ENCODE measurements at places on chromosomes 2 and 18. TPM values are rescaled to one million over a fixed set of nuclear protein-coding genes. Genes with fewer than 3 reads are reported as not detected.

GRCh38 chr2:218897394-218898108 is 16.9 kb downstream of the WNT10A start:
- H3K36me3 ChIP-seq = no peaks in the 10 kb centered on the region
- peak overlapping the region; percentile 80 for H3K4me3 ChIP-seq
- peaks cover 27% of the 10 kb centered on the region for H3K27me3 ChIP-seq
- peak overlapping the region; percentile 99 for H3K27ac ChIP-seq

DNA sequence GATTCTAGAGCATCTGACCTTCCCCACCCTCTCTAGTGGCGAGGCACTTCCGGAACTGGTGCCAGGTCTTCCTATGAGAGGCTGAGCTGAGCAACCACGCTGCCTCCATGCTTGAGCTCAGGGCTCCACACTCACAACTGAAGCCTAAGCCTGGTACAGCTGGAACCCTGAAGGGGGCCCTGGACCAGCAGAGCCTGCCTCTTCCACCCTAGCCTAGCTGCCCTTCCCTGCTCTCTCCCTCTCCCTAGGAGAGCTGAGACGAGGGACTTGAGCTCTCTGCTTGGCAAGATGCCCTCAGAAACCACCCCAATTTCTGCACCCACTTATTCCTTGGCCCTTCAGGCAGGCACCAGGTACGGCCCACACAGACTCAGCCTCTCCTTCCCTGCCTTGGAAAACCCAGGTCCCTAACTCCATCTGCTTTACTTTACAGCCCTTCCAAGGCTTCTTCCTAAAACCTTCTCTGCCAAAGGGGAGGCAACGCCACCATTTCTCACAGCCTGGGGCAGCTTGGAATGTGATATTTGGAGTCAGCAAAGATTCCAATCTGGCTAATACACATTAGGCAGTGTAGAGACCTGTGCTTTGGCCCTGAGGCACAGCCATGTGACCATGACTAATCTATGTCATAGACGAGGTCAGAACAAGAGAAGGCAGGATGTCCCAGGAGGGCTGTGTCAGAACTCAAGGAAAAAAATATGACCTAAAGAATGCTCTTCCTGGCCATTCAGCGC is 18.8 kb downstream of the COX7A2L start:
- peak overlapping the region; percentile 84 for H3K27ac ChIP-seq
- no peaks in the 10 kb centered on the region for H3K27me3 ChIP-seq
- peaks cover 12% of the 10 kb centered on the region for H3K36me3 ChIP-seq
- H3K4me3 ChIP-seq = no peak overlapping the region

DNA sequence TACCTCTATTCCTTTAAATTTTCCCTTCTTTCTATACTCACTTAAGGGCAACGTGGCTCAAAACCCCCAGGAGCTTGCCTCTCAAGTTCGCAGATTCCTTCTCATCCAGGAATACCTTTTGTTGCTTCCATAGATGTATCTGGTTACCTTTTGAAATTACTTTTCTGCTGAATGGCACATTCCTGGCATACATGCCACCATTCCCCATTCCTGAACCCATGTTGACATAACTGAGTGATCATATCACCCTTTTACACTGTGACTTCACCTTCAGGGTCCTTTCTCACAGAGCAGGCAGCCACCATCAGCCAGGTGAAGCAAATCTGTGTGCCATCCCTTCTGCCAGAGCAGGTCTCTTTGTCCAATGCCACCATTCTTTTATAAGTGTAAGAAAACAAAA is 615.8 kb downstream of the ARHGAP15 start:
- H3K27ac ChIP-seq = no peak overlapping the region
- peaks cover 10% of the 10 kb centered on the region for H3K36me3 ChIP-seq
- no peak overlapping the region for H3K4me3 ChIP-seq
- H3K27me3 ChIP-seq = no peaks in the 10 kb centered on the region
- H3K4me1 ChIP-seq = no peaks in the 10 kb centered on the region

- no peaks in the 10 kb centered on the region for H3K4me1 ChIP-seq
- H3K27ac ChIP-seq = no peak overlapping the region
- no peak for DNase-seq
- peaks cover 11% of the 10 kb centered on the region for H3K27me3 ChIP-seq
- H3K4me3 ChIP-seq = no peak overlapping the region
- no peaks in the 10 kb centered on the region for H3K36me3 ChIP-seq
These were observed 226.9 kb upstream of the THSD7B start for GRCh38 chr2:136538489-136538888.

GRCh38 chr2:33442528-33443079 is 33.8 kb upstream of the RASGRP3 start:
- no peaks in the 10 kb centered on the region for H3K27me3 ChIP-seq
- no peak for DNase-seq
- no peak overlapping the region for H3K27ac ChIP-seq
- no peak overlapping the region for H3K4me3 ChIP-seq
- peaks cover 4% of the 10 kb centered on the region for H3K4me1 ChIP-seq

DNA sequence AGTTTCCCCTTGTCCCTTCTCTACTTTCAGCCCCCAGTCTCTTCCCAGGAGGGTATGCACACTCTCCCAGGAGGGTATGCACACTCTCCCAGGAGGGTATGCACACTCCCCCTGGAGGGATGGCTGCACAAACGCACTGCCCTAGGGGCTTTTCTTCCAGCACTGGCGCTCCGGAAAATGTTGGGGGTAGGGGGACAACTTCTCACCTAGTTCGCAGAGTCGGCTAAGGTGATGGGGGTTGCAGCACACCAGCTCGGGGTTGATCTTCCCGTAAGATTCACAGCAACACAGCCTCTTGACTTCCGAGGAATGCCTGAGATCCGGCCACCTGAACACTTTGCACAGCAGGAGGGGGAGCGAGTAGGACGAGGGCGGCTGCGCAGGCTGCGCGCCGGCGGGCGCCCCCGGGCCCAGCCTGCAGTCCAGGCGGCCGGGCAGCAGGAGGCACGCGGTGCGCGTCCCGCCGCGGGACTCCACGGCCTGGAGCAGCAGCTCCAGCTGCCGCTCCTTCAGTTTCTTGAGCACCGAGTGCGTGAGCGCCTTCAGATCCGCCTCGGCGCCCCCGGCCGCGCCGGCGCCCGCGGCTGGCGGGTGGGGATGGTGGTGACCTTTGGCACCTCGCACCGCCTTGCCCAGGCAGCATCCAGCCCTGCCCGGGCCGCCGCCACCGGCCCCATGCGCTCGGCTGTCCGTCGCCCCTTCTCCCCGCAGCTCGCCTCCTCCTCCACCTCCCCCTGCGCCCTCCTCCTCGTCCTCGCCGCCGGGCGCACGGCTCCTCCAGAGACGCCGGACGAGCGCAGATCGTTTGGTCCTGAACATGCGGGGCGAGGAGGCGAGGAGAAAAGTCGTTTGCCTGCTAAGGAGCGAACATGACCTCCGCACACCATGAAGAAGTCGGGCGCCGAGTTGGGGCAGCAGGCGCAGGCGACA is 894 bp downstream of the SMAD7 start:
- peak overlapping the region; percentile 95 for H3K27ac ChIP-seq
- H3K27me3 ChIP-seq = no peaks in the 10 kb centered on the region
- H3K4me1 ChIP-seq = peaks cover 48% of the 10 kb centered on the region
- H3K4me3 ChIP-seq = peak overlapping the region; percentile 94

- H3K36me3 ChIP-seq = no peaks in the 10 kb centered on the region
These were observed 220.1 kb downstream of the HAUS1 start for GRCh38 chr18:46324087-46324955.

GRCh38 chr2:64727843-64728463 is 74.2 kb upstream of the SERTAD2 start:
- peak overlapping the region; percentile 90 for H3K27ac ChIP-seq
- no peak for DNase-seq
- no peaks in the 10 kb centered on the region for H3K36me3 ChIP-seq
- H3K4me3 ChIP-seq = peak overlapping the region; percentile 77

ANKRD29 gene
- 0.26 TPM for polyA plus RNA-seq

TBR1 gene
- polyA plus RNA-seq = not detected
